ENCODE measurements at places on chromosomes 13 and 19.

GRCh38 chr19:30366282-30366681 lies 5.9 kb upstream of the ZNF536 start:
- no peak for DNase-seq

DNA sequence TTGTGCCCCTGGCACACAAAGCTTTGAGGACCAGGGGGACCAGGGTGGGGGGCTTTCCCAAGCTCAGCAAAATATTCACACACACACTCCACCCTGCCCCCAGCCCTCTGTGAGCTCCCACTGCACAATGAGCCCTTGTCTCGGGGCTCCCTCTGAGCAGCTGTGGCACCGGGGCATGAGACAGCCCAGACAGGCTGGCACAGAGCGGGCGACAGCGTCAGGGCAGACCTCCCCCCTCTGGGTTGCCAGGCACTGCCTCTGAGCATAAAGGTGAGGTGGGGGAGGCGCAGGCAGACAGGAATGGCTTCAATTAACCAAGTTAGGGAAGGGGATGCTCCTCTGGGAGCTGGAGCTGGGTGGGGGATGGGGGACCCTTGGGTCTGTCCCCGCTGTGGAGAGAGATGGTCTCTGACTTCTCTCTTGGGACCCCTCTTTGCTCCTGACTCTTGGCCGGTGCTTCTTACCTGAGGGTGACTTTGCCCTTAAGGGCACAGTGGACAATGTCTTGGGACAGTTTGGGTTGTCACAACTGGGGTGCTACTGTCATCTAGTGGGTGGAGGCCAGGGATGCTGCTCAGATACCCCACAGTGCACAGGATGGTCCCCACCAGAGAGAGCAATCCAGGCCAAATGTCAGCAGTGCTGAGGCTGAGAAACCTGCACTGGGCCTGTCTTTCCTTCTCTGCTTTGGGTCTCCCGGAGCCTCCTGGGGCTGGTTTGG lies 30.3 kb downstream of the LYL1 start:
- DNase-seq: no peak

DNA sequence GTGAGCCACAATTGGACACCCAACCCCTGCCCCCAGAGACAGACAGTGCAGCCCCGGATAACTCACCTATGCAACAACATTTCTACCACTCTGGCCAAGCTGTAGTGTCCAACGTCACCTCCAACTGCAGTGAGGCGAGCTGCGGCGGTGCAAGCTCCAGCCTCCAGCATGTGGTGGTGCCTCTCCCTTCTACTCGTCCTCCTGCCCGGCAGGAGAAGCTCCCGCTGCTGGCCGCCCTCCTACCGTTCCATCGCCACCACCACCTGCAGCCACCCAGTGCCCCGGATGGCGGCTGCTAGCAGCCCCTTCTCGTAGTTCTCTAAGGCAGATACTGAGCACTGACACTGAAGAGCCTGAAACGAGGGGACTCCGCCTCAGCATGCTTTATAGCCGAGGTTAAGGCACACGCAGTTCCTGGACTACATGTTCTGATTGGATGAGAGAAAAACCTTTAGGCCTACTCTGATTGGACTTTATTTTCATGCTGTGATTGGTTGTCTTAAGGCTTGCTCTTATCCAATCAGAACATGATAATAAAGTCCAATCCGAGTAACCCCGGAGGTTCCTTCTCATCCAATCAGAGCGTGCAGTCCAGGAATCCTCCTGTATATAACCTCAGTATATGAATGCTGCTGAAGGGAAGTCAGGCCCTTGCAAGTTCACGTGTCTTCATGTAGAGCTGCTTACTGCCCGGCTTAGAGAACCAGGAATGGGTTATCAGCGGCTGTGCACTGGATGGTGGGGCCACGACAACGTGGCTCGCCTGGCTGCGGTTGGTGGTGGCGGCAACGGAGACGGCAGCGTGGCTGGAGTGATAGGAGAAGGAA lies 63.5 kb downstream of the TUBA3C start:
- no peak for DNase-seq

GRCh38 chr13:113209759-113210421 lies 477 bp downstream of the CUL4A start:
- DNase-seq: peak; percentile 83

- DNase-seq: no peak
These were observed 20.6 kb downstream of the FREM2 start for GRCh38 chr13:38707460-38707859.

- no peak for DNase-seq
These were observed 55.0 kb upstream of the MAB21L1 start for GRCh38 chr13:35531526-35531925.

DNA sequence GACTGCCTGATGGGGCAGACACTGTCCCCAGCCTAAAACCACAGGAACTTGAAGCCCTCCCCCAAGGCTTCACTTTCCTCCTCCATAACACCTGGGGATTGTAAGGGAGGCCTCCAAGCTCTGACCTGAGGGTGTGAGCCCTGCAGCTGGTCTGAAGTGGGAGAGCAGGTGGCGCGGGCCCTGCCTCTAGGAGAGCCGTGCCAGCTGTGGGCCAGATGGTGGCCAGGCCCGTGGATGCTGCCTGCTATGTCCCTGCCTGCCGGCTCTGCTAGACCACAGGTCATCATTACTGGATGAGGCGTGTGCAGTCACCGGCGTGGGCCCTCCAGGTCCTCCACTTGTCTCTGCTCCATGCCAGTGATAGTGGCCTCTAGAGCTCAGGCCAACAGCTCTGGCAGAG lies 3.5 kb upstream of the KLHL26 start:
- no peak for DNase-seq

DNA sequence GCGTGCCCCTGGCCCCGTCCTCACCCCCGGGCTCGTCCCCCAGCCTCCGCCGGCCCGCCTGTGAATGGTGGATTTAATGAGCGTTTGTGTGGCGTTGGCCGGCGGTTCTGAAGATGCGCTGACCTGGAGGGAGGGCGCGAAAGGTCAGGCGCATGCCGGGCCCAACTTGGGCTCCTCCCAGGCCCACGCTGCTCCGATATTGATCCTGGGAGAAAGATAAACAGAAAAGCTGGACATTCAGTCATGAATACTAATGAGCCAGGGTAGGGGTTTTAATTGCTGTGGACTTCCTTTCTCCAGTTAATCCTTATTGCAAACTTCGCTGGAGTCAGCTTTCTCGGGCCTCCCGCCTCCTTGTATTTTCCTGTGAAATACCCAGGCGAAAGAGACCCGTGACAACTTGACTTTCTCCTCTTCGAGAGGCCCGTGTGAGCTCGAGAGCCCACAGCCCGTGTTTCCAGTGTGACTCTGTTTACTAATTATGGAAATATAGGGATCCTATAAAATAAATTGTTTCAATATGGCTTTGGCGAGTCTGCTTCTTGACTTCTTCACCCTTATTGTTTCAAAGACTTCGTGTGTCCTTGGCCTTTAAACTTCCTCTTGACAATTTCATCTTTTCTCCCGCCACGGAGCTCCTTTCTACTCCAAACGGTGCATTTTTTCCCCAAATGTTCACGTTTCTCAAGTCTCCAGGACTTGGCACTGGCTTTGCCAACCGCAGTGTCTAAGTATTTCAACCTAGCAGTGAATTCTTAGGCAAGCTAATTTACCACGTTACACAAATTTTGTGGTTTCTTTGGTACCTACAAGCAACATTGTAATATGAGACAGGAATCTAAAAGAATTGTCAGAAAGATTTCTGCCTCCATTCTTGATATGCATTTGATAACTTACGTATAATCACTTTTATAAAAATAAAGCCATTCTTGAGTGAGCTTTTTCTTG lies 10.5 kb downstream of the ZIC2 start:
- DNase-seq: no peak

- no peak for DNase-seq
These were observed 2590.1 kb downstream of the PCDH9 start for GRCh38 chr13:64640002-64640401.

DNA sequence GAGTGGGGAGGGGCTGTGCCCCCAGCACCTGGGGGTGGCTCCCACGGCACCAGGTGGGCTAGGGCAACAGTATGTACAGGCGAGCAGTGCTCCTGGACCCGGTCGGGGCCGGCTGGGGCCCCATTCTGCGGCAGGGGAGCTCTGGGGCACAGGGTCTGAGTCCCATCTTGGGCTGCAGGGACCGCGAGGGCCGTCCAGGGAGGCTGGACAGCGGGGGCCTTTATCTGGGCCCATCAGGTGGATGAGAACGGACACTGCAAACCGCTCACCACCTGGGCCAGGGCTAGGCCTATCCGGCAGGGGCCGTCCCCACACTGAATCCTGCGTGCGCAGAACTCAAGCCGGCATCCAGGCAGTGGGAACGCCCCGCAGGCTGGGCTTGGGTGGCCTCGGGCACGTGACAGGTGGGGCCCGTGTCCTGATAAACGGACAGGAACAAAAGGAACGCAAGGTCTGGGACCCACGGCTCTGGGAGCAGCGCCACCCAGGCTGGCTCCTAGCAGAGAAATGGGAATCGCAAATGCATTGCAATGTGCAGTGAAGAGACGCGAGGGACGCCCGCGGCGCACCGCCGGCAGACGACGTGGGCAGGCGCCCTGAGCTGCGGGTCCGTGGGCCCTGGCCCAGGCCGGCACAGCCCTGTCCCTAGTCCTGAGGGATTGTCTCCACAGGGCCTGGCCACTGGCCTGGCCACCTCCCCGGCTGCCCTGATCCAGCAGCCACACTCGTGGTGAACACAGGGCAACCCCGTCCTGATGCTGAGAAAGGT lies 29.7 kb downstream of the BTBD2 start:
- no peak for DNase-seq

GRCh38 chr13:27933580-27934328 lies 14.0 kb downstream of the PDX1 start:
- no peak for DNase-seq

- DNase-seq: no peak
These were observed 102.6 kb downstream of the LRCH1 start for GRCh38 chr13:46655377-46656180.

DNA sequence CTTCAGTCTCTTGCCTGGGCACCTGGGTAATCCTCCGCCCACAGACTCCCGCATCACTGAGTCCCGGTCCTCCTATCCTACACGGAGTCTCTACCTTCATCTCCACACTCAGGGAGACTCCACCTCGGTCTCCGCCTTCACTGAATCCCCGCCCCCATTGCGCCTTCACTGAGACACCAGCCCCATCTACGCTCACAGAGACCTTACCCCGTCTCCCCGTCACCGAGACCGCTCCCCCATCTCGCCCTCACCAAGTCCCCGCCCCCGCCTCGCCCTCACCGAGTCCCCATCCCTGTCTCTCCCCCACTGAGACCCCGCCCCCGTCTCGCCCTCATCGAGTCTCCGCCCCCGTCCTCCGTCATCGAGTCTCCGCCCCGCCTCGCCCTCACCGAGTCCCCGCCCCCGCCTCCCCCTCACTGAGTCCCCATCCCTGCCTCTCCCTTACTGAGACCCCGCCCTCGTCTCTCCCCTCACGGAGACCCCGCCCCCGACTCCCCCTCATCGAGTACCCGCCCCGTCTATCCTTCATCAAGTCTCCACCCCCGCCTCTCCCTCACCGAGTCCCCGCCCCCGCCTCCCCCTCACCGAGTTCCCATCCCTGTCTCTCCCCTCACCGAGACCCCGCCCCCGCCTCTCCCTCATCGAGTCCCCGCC lies 23.1 kb upstream of the ZNF846 start:
- DNase-seq: peak; percentile 93

DNA sequence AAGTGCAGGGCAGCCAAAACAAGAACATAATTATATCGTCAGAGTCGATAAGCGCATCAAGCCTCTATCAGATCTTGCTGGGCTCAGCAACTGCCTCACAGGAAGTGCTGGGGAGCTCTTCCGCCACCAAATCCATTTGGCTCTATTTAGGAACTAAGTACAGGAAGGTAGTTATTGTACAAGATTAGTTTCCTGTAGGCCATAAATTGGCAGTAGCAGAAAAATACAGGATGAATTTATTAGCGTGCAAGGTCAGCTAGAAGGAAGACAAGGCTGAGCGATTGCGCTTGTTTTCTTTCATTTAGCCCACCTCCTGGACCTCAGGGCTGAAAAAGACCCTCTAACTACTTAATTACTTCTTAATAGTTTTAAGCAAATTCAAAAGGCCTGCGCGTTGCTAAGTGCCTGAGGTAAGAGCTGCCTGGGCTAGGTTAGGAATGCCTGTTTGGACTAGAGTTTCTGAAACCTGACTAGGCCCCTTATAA lies 118.5 kb downstream of the IRS2 start:
- no peak for DNase-seq

DNA sequence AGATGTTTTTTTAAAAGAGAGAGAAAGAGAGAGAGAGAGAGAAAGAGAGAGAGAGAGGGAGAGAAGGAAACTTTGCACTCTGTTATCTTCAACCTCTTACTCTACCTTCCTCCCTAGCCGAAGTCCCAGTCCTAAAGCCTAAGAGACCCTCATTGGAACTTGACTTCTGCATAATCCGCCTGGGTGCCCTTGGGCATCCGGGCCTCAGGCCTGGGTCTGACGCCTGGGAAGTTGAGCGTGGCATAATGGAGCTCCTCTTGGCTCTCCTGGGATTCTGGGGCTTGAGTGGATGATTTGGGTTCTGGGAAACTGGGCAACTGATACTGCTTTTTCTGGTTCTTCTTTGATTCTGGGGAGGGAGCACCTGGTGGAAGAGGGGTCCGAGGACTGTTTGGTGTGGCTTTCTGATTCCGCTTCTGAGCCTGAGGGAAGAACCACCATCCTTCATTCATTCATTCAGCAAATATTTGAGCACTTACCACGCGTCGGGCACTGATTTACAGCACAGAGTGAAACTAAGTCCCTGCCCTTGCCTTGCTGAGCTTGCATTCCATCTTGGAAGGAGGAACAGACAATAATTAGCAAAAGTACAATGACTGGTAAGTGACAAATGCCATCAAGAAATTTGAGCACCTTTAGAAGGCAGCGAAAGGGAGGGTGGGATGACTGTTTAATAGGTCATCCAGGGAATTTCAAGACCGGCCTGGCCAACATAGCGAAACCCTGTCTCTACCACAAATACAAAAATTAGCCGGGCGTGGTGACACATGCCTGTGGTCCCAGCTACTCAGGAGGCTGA lies 6.3 kb downstream of the SIGLEC10 start:
- no peak for DNase-seq

DNA sequence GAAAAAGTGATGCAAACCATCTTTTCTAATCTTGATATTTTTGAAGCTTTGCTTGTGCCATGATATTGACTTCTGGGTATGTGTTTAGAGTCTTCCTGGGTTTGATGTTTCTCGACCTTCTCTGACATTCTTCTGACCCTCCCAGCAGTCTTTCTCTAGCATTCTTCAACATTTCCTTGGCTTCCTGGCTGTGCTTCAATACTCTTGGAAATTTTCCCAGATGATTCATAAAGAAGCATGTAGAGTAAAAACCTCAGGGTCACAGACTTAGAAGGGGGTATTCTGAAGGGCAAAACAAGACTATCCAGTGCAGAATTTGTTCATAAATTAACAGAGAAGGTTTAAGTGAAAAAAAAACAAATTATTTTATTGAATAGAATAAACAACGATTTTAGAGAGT lies 946.3 kb upstream of the PCDH9 start:
- DNase-seq: no peak

GRCh38 chr13:44908712-44909111 lies 80.6 kb downstream of the NUFIP1 start:
- peak; percentile 20 for DNase-seq

GRCh38 chr13:112756511-112756966 lies 66.7 kb downstream of the ATP11A start:
- no peak for DNase-seq
